ENCODE measurements at places on chromosomes 5 and 9. TPM values are rescaled to one million over a fixed set of nuclear protein-coding genes. Genes with fewer than 3 reads are reported as not detected.

DNA sequence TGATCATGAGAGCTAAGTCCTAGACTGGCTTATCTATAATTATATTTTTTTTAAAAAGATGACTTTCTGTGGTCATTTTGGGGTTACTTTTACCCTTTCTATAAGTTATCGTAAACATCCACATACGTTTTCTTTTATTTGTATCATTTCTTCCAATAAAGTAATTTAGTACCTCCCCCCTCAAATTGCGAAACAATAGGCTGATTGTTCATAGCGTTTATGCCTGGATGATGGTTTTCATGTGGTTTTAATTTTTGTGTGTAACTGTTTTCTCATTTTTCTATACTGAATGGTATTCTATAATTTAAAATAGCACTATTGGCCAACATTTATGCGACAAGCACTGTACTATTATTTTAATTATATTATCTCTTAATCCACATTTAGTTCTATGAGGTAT lies 44.5 kb downstream of the SMC5 start:
- DNase-seq: peak; percentile 29

The SLC31A2 gene
- total RNA-seq: 68.5 TPM

DNA sequence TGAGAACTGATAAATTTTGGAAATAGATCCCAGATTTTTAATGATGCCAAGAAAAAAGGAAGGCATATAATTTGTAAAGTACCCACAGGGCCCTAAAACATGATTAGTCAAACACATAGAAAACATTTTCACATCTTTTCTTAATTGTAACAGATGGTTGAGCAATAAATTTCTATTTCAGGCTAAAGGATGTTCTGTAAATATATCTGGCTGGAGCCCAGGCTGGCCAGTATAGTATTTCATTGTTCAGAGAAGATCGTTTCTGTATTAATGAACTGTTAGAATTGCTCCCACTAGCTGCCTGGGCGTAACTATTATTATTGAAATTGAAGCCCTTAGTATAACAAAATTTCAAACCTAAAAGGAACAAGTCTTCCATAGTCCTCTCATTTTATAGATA lies 105.3 kb upstream of the SMC2 start:
- no peak for DNase-seq

The PCDHGB6 gene
- total RNA-seq: 3.7 TPM

The IL9 gene
- total RNA-seq: not detected

- DNase-seq: no peak
Measured at GRCh38 chr5:139689631-139690063, 41.5 kb downstream of the CXXC5 start.

DNA sequence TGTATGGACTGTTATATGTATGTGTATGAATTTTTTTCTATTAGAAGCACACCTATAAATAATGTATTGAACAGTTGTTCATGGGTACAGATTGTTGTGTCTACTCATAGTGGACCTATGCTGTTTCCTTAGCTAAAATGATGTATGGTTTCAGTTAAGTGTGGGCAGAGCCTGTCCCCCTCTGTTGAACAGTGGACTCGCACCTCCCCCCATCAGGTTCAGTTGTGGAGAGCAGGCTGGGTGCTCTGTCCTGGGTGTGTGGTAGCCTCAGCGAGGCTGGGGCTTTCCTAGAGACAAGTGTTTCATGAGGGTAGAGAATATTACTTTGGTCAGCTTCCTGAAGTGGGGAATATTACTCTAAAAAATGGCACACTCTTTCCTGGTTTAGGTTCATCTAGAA lies 47.4 kb upstream of the LRRTM2 start:
- DNase-seq: no peak

The PCDHGA12 gene
- total RNA-seq: 2.0 TPM

- no peak for DNase-seq
Measured at GRCh38 chr5:164809821-164810220, 1304.4 kb downstream of the MAT2B start.

- DNase-seq: peak; percentile 33
Measured at GRCh38 chr9:81052846-81053245, 636.5 kb downstream of the TLE1 start.

GRCh38 chr5:133842846-133843611 lies 125.4 kb downstream of the C5orf15 start:
- no peak for DNase-seq

The SPATA31C1 gene
- total RNA-seq: not detected

The CDH9 gene
- total RNA-seq: not detected

- peak; percentile 82 for DNase-seq
Measured at GRCh38 chr5:39092581-39093351, 18.6 kb upstream of the RICTOR start.

The HTR1A gene
- total RNA-seq: not detected
